ENCODE measurements at places on chromosomes 3 and 15.

GRCh38 chr3:151047636-151048035 is 37.8 kb upstream of the MED12L start:
- DNase-seq, result no peak

- DNase-seq, result no peak
These were observed 5.8 kb upstream of the SLC6A20 start for GRCh38 chr3:45802146-45802545.

GRCh38 chr3:193211984-193212383 is 29.0 kb upstream of the PLAAT1 start:
- DNase-seq, result no peak

DNA sequence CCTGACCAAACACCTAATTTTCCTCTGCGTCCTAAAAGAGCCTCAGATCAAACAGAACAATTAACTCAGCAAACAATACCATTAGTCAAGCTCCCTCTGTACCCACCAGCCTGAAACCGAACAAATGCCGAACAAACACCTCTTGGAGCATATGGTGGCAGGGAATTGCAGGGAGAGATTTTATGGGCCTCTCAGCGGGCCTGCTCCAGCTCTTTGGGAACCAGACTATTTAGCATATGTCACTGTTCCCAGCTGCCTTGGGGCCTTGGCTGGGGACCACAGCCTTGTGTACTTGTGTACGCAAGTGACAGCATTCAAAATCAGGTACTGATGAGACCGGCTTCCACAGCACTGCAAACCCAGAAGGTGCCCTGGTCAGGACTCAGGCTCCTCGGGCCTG is 388.8 kb upstream of the PPP2R3A start:
- DNase-seq, result no peak

DNA sequence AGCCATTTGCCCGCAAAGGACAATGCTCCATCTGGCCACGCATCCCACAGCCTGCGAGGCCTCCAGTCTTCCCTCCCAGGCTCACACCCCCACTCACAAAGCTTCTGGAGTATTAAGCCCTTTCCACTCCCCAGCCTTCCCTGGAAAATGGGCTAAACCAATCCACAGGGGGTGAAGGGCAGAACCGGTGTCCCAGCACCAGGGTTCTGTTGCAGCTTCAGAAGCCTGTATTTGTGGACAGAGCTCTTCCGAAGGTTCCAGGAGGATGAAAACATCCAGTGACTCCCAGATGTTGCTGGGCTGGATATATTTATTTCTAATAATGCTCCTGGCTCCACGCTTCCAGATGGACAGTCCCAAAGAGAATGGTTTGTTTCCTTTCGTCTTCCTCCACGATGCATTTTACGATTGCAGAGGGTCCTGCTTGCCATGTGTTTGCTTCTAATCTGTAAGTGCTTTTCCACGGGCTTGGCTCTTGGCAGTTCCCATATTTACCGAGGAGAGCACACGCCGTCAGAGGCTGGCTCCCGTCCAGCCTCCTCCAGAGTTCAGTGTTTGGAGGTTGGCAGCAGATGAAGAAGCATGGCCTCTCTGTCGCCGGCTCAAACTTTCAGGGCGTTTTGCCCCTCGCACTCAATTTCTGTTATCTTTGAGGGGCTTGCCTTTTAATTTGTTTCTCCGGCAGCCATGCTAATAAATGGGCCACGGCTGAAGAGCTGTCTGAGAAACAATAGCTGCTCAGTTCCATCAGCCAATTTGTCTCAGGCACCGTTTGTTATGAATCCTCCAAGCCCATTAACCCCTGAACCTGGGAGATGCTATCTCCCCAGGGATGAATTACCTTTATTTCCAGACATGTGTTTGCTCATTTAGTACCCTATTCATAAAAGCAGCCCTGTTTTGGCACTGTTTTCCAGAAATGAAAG is 367.9 kb upstream of the PROK2 start:
- peak; percentile 85 for DNase-seq

DNA sequence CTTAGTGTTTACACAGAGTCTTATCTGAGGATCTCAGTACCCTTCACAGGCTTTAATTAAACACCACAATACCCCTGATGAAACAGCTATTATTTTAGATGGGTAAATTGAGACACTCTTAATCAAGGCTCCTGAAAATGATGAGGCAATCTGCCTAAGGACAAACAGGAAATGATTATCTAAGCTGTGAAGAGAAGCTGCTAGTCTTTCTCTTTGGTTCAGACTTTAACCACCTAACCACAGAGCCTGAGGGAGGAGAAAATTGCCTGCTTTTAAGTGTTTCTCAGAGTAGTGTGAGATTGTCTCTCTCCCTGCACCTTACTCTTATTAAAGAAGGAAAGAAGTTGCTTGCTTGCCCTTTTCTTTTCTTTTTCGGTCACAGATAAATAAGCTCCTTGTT is 364.3 kb upstream of the ADAMTS9 start:
- DNase-seq, result no peak

DNA sequence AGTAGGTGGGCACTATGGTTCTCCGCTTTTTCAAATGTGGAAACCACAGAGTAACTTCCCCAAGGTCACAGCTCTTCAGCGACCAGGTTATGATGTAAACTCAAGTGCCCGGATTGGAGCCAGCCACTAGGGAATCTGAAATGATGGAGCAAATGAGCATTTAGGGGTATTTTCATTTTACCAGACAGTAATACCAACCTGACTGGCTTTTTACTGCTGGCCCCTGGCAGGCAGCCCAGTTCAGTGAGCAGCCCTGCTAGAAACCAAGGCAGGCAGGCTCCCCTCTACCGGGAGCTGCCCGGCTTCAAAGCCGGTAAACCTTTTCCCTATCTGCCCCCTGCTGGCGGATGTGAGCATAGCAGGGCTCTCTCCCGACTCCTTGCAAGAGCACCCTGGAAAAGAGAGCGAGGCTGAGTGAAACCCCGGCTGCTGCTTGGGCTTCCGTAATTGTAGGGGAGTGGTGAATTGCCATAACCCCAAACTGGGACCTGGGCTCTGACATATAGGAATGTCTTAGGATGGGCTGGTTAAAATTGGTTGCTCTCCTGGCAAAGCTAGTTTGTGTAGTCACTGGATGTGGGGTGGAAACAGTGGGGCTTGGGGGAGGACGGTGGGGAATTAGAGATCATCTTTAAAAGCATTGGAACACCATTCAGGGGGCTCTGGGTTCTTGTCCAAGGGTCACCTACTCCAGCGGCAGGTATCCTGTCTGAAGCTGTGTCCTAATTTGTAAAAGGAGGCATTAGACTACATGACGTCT is 98.0 kb upstream of the TNFAIP8L3 start:
- peak; percentile 77 for DNase-seq

GRCh38 chr3:187101184-187102072 is 37.9 kb downstream of the RPL39L start:
- peak; percentile 56 for DNase-seq

DNA sequence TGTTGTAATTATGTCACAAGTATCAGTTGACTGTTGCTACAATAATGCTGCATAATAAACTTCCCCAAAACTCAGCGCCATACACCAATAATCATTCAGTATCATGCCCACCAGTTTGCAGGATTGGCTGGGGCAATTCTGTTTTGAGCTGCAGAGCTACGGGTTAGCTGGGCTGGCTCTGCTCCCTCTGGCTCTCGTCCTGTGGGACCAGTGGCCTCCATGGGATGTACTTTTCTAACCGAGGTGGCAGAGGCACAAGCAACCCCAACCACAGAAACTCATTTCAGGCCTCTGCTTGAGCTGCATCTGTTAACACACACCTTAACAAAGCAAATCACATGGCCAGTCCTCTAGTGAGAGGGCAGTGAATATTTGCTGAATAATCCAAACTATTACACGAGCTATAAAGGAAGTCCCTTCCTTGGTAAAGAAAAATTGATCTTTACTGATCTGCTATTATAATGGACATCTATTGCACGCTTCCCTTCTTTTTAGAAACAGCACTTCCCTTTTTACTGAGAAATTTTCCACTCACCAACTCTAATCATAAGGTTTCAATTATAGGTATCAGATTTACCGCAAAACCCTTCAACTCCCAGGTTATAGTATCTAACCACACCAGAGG is 10.9 kb upstream of the BCL2A1 start:
- no peak for DNase-seq

DNA sequence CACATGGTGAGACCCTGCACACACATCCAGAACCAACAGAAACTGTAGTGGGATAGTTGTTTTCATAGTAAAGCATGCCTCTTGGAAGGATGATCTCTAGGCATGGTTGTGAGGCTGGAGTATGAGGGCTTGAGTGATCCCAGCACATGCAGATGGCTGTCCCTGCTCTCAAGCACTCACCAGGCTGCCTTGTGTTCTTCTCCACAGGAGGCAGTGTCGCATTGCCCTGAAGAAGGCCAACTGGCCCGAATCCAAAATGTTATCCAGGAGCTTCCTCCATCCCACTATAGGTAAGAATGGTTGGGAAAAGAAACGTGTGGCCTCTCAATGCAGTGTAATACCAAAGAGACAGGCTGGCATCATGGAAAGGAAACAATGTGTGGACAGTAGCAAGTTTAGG is 82.7 kb downstream of the TMEM39A start:
- DNase-seq, result peak; percentile 17

- DNase-seq, result no peak
These were observed 11.1 kb downstream of the SCN5A start for GRCh38 chr3:38638354-38638753.

- DNase-seq, result no peak
These were observed 105.7 kb downstream of the LRRC49 start for GRCh38 chr15:70998319-70998718.

DNA sequence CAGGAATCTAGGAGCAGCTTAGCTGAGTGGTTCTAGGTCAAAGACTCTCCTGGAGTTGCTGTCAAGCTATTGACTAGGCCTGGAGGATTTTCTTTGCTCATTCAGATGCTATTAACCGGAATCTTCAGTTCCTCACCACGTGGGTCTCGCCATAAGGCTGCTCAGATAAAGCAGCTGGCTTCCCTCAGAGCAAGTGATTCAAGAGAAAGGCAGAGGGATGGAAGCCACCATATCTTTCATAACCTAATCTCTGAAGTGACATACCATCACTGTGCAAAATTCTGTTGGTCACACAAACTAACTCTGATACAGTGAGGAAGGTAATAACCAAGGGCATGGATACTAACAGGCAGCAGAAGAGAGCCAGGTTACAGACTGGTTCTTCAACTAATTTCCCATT is 72.7 kb upstream of the FLNB start:
- DNase-seq, result no peak

- DNase-seq, result no peak
These were observed 27.6 kb downstream of the SLC6A6 start for GRCh38 chr3:14430053-14430452.

DNA sequence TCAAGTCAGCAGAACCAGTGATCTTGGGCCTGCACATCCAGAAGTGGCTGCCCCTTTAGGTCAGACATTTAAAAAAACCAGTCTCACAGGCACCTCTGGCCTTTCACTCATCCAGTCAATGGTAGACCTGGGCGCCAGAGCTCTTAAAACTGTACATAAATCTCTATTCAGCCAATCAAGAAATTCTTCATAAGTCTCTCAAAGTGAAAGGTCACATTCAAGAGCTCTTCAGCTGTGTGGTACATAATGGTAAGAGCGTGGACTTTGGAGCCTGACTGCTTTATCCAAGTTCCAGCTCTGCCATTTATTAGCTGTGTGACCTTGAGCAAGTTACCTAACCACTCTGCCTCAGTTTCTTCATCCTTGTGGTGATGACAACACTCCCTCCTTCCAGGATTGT is 22.3 kb upstream of the MORF4L1 start:
- DNase-seq, result no peak

- peak; percentile 26 for DNase-seq
These were observed 85.9 kb downstream of the TNIK start for GRCh38 chr3:171374260-171374659.

- DNase-seq, result no peak
These were observed 13.6 kb downstream of the SATB1 start for GRCh38 chr3:18411541-18411940.

- DNase-seq, result no peak
These were observed 21.2 kb downstream of the TM4SF4 start for GRCh38 chr3:149495581-149496125.

GRCh38 chr3:759106-759505 is 333.7 kb upstream of the CNTN6 start:
- DNase-seq, result no peak

GRCh38 chr15:59333401-59334075 is 39.1 kb downstream of the MYO1E start:
- no peak for DNase-seq

GRCh38 chr3:186882150-186882524 is 39.6 kb downstream of the ADIPOQ start:
- DNase-seq, result no peak

DNA sequence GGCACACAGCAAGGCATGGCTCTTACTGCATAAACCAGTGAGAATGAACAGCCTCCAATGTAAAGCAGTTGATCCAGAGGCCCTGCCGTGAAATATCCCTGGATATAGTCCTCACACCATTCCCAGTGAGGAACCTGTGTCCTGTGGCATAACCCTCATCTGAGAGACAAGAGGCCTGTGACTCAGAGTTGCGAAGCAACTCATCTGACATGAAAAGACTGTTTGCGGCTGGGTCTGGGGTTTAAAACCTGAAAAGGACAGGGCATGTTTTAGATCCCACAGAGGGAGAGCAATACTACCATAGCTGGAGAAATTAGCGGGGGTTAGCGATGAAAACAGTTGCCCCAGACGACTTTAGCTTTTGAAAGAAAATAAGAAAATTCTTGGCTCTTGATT is 165.3 kb upstream of the BHLHE40 start:
- no peak for DNase-seq

Measured in GM23248 (cell line).